Activated naive CD4-positive, alpha-beta T cell treated with anti-CD3 and anti-CD28 coated beads, Interleukin-2, amount 50 U/mL, for 72 hours (primary cell): ENCODE measurements at places on chromosomes 7 and 10. TPM values are rescaled to one million over a fixed set of nuclear protein-coding genes. Genes with fewer than 3 reads are reported as not detected.

The CCZ1 gene
- 97.3 TPM for total RNA-seq

DNA sequence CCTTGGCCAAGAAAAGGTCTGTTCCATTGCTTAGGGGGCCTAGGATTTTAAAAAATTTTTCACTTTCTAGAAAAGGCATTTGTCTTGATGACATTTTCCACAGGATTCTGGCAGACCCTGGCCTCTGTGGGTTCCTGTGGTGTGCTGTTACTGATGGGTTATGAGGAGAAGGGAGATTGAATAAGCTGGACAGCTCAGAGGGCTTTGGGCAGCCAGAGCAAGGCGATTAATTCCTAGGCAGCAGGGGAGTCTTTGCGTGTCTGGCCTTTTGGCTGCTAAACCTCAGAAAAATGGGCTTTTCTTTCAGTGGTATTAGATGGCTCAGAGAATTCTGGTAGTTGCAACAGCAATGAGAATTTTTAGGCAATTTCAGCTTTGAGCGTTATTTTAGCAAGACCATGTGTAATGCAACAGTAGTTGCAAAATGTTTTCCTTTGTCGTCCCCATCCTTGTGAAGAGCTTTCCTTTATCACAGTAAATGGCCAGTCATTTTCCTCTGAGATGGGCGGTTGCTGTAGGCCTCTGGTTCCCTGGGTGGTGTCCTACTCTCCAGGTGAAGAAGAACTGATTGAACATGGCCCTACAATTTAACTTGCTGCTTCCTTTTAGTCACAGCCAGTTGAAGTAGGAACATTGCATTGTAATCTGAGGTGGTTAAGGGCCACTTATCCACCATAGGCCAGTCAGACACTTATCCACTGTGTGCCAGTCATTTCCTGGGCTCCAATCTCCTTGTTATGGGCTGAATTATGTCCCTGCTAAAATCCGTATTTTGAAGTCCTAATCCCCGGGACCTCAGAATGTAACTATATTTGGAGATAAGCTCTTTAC lies 43.2 kb downstream of the SH2D4B start:
- no peak for DNase-seq

DNA sequence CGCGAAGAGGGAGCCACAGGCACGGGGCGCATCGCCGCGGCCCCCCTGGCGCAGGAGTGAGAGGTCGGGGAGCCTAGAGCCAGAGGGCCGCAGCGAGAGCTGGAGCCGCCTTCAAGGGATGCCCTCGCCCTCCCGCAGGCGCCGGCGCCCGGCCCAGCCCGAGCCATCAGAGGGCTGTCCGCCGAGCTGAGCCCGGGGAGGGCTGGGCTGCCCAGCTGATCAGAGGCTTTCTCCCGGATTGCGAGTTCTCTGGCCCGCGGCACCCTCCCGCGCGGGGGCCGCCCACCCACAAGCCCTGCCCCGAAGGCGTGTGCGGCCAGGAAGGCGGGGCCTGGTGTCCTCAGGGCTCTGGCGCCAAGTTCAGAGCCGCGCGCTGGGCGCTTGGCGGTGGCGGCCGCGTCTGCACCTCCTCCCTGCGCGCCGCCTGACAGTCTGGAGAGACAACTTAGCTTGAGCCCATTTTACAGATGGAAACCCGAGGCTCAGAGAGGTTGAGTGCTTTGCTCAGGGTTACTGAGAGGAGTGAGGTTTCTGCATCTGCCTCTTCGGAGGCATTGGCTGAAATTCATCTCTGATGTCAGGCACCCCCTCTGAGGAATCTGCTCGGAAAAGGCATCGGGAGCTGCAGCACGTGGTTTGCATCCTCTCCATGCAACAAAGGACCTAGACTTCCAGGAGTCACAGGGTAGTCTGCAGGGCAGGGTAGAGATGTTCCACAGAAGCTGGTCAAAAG lies 3.8 kb upstream of the ANTXRL start:
- peak; percentile 74 for DNase-seq

The TMEM184A gene
- total RNA-seq: 0.12 TPM

The DUSP5 gene
- total RNA-seq: 32.4 TPM

The FAM20C gene
- 0.53 TPM for total RNA-seq

The PCDH15 gene
- not detected for total RNA-seq

DNA sequence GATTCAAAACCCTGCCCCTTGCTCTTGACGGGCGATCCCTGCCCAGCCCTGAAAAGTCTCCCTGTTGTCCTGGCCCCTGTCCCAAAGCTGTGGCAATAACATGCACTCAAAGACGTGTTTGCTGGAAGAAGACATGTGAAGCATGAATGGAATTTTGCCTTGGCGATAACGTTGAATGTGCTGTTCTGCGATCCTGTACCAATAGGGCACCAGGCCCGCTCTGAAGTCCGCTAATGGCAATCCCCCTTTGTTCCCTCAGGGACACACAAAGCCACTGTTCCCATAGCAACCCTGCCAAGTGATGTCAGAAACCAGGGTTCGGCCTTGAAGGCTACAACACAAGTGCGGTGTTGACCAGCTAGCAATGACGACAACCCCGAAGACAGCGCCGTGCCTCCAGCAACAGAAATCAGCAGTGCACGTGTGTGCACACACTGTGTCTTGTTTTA lies 284.6 kb downstream of the KLF6 start:
- no peak for DNase-seq

GRCh38 chr7:77913977-77914607 lies 115.5 kb downstream of the PHTF2 start:
- no peak for DNase-seq

DNA sequence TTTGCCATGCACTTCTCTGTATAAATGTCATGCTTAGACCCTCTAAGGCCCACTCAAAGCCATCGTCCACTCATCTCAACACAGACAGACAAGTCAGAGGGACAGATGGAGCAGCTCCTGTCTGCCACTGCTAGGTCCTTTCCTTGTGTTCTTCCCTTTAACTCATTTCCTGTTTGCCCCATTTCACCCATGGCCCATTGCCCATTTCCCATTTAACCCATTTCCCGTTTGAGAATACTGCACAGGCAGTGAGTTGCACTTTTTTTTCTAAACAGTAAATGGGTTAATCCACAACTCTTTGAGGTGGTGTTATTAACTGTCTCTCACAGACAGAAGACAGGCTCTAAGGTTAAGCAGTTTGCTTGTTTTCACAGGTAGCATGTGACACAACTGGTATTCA lies 179.3 kb downstream of the NPSR1 start:
- no peak for DNase-seq

DNA sequence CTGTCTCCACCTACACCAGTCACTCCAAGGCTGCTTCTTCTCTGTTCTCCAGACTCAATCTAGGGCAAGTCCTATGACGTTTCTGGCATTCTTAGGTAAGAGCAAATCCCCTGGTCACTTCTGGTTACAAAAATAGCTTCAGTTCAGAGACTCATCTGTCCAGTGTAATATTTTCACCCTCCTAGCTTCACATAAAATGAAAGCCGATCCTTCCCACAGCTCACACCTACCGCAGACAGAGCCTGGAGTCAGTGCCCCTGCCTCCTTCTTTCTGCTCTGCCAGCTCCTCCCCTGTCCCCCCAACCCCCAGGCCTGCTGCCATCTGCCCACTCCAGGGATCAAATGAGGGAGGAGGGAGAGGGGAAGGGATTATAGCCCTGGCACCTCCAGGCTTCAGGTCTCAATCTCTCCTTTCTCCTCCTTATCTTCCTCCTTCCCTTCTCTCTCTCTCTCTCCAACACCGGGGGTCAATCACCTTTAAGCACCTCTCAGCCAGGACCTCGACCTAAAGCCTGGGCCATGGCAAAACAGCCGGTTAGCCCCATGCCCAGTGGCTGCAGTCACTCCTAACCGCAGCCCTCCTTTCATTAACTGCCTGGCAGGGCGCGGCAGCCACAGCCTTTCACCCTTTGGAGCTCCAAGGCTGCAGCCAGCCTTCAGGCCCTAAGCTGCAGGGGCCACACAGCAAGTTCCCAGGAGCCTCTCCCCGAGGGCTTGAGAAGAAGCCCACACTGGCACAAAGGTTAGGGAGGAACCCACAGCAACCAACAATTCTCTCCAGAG lies 292.6 kb upstream of the MGMT start:
- no peak for DNase-seq

The ZNF25 gene
- 5.1 TPM for total RNA-seq

The FEZF1 gene
- not detected for total RNA-seq

The GJD4 gene
- total RNA-seq: not detected

- DNase-seq: no peak
Observed at GRCh38 chr10:97499561-97500296, 1.0 kb downstream of the UBTD1 start.
